ENCODE measurements at places on chromosomes 5 and 9.

- no peak for DNase-seq
These were observed 15.9 kb upstream of the OMD start for GRCh38 chr9:92439921-92440750.

GRCh38 chr5:146291421-146292074 is 47.1 kb upstream of the POU4F3 start:
- peak; percentile 17 for DNase-seq

DNA sequence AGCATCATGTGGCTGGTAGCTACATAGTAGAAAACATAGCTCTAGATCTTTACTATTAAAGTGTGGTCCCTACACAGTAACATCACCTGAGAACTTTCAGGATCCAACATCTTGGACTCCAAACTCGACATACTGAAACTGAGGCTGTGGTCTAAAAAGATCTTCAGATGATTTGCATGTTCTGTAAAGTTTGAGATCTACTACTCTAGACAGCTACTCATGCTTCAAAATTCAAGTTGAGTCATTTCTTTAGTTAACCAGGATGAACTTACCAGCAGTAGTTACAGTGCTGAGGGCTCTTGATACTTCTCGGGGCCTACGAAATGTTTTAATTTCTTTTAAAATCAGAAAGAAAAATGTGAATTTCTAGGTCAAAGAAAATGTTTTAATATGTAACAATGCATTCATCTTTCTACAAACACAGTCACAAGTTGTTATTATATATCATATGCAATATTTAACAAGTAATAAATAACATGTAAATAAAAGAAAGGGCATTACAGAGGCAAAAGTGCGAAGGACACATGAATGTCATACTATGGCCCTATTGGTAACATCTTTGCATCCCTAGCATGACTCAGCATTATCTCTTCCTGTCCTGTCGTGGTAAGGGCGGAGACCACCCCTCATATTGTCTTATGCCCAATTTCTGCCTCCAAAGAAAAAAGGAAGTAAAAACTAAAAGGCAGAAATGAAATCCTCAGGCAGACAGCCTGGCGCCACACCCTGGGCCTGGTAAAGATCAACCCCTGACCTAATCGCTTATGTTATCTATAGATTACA is 563.9 kb upstream of the TLE4 start:
- DNase-seq = no peak

DNA sequence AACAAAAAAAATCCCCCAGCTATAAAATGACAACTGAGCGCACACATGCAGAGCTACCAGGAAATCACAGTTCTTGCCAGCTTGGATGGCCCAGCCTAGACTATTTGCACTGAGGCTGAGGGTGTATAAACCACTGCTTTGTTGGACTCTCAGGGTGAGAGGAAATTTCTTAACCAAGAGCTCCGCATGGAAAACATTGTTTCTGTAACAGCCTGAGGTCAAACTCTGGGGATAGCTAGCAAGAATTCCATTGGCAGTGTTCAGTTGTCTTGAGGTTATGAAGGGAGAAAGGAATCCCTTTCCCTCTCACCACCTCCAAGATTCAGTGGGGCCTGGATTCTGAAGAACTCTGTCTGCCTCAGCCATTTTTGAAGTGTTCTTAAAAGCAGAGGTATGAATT is 360.0 kb downstream of the OSTF1 start:
- no peak for DNase-seq

- DNase-seq = no peak
These were observed 88.9 kb upstream of the CXCL14 start for GRCh38 chr5:135667673-135668072.

- DNase-seq = no peak
These were observed 738.6 kb upstream of the ZNF608 start for GRCh38 chr5:125484742-125485641.

- DNase-seq = no peak
These were observed 65.3 kb upstream of the ADRB2 start for GRCh38 chr5:148760945-148761638.

DNA sequence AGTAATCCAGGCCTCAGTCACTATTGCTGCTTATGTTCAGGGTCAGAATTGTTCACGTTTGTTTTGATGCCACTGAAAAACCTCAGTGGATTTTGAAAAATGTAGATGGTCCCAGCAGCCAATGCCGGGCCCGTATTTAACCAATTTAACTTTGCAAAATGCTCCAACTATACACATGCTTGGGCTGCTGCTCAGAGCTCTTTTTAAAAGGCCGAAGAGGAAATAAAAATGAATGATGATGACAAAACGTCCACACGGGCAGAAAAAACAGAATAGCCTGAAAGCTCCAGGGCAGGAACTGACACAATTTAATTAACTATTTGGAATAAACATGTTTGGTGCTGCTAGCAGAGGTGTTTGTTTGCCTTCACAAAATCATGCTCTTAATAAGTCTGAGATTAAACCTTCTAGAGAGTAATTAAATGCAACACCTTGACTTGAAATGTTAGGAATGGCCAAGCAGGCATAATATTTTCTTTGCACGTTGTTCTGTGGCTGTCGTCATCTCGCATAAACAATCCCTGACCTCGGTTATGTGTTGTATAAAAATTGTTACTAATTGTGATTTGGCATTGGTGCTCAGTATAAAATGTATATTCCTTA is 152.7 kb downstream of the SLIT3 start:
- no peak for DNase-seq

Data from CD4-positive, alpha-beta T cell treated with Interleukin-17A for 4 hours (primary cell).